Lung (tissue), 17 donors: ENCODE measurements at places on chromosomes 5 and 9.

GRCh38 chr5:159156426-159157238, 52.7 kb downstream of the RNF145 start:
- peak; percentile 88 for DNase-seq

- peak; percentile 65 for DNase-seq
Observed at GRCh38 chr5:61319388-61320146, 12.5 kb upstream of the ZSWIM6 start.

GRCh38 chr5:53480416-53481158, at the start of gene FST:
TSS of gene FST (plus strand) at chr5:53480629. CDS start at chr5:53480792, 163 bp downstream.
- peak; percentile 50 for DNase-seq

DNA sequence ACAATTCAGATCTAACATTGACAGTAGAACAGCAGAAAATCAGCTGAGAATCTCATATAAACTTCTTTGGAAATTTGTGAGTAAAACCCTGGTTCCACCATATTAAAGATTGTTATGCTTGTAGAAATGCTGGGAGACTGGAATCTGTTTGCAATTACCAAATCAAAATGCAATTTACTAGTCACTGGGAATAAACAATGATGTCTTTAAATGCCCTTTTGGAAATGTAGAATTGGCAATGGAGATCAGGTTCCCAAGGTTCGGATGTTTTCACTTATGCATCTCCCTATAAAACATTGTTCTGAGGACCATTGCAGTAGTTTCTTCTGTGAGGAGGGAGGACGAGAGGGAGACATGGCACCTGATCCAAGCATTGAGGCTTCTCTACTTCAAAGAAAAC, 384.4 kb downstream of the TMEM167A start:
- no peak for DNase-seq

GRCh38 chr5:79694652-79695051, 5.0 kb downstream of the CMYA5 start:
- DNase-seq: no peak

- no peak for DNase-seq
Observed at GRCh38 chr9:77531400-77531799, 116.7 kb downstream of the GNA14 start.

GRCh38 chr9:135416664-135417290, 62.8 kb upstream of the PPP1R26 start:
- DNase-seq: peak; percentile 48

DNA sequence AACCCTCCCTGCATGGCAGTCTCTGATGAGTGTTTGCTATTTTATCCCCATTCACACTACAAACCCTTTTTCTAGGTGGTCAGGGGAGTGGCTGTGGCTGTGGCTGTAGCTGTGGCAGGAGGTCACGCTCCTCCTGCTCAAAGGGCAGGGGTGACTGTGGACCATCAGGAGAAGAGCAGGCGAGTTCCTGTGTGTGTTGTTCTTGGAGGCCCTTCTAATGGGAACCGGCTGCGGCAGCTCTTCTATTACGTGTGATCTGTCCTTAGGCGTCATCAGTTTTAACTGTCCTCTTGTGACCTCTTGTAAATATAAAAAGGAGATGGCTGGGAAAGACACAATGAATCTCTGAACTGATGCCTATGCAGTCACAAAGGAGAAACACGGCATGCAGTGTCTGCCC, 65.1 kb downstream of the ANKH start:
- peak; percentile 63 for DNase-seq

DNA sequence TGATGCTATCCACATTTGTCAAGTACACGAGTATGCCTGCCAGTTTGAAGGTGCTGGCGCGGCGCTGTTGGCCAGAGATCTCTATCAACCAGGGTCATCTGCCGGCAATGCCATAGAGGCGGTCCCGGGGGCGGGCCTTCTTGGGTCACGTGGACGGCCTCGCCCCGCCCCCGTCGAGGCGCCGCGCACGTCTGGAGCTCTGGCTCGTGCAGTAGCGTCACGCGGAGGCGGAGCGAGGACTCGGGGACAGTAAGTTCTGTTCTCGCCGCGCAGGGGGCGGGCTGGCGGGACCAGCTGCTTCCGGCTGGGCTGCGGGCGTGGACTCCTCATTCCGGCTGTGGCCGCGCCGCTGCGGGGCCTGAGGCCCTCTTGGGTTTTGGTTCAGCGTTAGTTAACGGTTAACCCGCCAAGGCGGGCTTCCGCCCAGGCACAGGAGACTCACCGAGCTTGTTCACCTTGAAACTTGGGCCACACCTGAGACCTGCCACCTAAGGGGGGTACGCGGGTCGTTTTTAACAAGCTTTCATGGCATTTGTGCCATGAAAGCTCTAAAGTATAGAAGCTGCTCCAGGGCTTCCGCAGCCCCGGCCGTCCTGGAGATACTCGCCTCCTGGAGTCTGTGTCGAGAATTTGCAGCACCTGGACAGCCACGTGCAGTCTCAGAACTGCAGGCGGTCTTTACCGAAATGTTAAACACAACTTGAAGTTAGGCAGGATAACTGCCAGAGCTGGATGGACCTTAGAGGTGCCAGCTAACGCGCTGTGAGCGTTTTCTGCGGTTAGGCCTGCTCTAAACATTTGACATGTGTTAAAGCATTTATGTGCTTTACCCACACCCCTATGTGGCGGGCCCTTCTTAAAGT, at the start of gene RFESD:
Gene RFESD, plus strand, starts transcription at position 209 of the 863 bp plus-strand sequence. CDS start 5,495 bp downstream, outside the sequence.
- peak; percentile 97 for DNase-seq

DNA sequence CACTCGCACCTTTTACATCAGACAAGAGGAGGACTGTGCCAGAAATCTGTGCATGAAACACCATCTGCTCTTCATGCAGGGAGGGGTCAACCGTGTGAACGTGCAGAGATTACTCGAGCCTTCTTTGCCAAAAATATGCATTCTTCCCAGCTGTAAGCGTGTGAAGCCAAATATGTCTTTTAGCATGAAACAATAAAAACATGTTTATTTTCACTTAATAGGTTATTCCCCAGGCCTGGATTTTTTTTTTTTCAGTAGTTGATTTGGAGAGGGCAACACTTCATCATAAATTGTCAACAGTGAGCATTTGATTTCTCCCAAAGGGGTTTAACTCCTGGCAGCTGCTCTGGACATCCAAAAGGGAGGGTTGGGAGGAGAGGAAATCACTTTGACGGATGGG, 23.8 kb downstream of the PLAC8L1 start:
- peak; percentile 64 for DNase-seq

DNA sequence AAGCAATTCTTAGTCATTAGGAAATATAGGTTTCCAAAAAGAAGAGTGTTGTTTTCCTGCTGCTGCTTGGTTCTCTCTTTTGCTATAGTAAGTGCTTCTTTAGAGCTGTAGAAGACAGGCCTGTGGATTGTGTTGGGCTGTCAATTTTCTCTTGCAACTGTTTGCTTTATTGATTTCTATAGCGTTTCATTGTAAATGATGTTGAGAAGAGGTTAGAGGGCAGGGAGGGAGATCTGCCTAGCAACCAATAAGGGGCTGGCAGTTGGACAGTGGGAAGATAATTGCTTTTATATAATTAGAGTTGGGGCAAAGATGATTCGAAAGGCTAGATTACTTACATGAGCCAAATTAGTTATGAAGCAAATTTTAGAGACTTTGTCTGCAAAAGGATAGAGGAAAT, 11.1 kb downstream of the UNC13B start:
- DNase-seq: no peak

GRCh38 chr5:171205375-171205774, 103.7 kb upstream of the TLX3 start:
- no peak for DNase-seq
